ENCODE measurements at places on chromosomes 13 and 19.

GRCh38 chr19:47819858-47820257 lies 1.9 kb upstream of the CRX start:
- DNase-seq: no peak

- no peak for DNase-seq
Observed at GRCh38 chr13:53436396-53436795, 407.8 kb downstream of the OLFM4 start.

DNA sequence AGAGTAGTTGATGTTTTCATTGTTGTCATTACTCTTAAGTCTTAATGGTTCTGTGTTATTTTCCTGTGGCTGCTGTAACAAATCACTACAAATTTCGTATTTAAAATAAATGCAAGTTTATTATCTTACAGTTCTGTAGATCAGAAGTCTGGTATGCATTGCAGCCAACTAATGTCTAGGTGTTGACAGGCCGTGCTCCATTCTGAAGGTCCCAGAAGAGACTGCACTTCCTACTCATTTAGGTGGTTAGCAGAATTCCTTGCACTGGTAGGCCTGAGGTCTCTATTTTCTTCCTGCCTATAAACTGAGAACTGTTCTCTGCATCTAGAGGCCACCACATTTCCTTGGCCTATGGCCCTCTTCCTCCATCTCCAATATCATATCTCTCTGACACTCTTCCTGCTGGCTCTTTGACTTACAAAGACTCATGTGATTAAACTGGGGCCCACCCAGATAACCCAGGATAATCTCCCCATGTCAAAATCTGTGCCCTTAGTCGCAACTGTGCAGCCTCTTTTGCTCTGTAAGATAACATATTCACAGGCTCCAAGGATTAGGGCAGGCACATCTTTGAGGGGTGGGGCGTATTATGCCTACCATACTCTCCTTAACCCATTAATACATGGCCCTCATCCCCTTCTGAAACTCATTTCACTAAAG lies 468.4 kb downstream of the FOXO1 start:
- no peak for DNase-seq

DNA sequence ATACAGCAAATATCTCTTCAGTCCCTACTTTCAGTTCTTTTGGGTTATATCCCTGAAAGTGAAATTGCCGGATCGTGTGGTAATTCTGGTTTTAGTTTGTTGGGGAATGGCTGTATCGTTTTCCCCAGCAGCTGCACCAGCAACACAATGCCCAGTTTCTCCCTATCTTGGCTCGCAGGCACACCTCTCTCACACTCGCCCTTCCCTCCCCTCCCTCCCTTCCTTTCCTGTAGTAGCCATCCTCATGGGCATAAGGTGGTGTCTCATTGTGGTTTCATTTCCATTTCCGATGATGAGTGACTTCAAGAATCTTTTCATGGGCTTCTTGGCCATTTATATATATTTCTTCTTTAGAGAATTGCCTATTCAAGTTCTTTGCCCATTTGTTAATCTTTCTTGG lies 8.6 kb upstream of the GPR18 start:
- DNase-seq: no peak

DNA sequence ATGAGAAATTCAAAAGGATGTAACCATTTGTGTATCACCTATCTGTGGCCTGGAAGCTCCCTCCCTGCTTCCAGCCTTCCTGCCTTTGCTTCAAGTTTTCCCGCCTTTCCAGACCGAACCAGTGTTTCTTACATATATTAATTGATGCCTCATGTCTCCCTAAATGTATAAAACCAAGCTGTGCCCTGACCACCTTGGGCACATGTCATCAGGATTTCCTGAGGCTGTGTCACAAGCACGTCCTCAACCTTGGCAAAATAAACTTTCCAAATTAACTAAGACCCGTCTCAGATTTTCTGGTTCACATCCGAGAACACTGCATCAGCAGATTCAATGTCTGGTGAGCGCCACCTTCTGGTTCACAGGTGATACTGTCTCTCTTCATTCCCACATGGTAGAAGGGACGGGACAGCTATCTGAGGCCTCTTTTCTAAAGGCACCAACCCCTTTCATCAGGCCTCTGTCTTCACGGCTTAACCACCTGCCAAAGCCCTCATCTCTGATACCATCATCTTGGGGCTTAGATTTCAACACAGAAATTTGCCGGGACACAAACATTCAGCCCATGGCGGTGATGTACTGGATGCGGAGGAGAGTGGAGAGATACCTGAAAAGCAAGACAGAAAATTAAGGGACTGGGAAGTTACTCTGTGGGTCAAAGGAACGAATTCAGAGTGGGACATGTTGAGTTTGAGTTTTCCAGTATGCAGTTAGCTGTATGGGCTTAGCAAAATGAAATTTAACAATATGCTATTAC lies 58.7 kb upstream of the PABPC3 start:
- DNase-seq: peak; percentile 22

DNA sequence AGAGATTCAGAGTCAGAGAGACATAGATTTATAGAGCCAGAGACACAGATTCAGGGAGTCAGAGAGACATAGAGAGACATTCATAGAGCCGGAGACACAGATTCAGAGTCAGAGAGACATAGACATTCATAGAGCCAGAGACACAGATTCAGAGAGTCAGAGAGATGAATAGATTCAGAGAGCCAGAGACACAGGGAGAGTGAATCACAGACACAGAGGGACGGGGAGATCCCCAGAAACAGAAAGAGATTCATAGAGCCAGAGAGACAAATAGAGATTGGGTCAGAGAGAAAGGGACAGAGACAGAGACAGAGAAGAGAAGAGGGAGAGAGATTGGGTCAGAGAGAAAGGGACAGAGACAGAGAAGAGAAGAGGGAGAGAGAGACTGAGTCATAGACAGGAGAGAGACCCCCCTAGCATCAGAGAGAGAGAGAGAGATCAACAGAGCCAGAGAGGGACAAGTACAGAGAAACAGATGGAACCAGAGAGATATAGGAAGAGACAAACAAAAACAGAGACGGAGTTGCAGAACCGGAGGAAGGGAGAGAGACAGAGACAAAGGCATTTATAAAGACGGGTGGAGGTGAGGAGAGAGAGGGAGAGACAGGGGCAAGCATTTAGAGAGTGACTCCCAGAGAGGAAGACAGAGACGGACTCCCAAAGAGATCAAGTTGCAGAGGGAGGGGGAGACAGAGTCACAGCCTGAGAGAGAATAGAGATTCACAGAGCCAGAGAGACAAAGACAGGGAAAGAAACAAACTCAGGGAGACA lies 1.1 kb upstream of the PRKCG start:
- DNase-seq: no peak

- DNase-seq: no peak
Observed at GRCh38 chr13:102947745-102948405, 102.0 kb downstream of the ERCC5 start.

- no peak for DNase-seq
Observed at GRCh38 chr19:36030264-36031148, 2.2 kb downstream of the CLIP3 start.

DNA sequence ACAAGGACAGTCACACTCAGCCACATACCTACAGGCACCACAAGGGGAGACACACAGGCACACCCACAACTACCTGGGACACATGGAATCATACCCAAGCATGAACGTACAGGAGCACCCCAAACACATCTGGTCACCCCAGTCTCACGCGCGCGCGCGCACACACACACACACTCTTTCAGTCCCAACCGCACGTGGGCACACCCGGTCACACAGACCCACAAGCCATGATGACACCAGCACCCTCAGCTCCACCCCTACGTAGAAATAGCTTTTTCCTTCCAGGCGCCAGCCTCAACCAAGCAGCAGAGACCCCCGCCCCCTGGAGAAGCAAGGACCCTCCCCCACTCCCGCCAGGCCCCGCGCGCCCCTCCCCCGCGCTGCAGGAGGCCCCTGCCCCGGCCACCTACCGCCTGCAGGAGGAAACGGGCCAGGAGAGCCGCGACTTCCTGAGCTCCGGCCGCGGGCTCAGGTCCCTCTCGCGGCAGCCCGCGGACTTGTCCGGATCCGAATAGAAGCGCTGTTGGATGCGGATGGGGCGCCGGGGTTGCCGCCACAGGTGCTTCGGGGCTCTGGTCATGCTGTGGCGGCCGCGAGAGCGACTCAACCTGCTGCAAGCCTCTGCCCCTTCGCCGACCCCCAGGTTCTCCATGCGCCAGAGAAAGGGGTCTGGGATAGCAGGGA lies 6.4 kb upstream of the PDE4C start:
- DNase-seq: no peak

GRCh38 chr19:16561382-16561781 lies 10.8 kb downstream of the SLC35E1 start:
- DNase-seq: no peak

GRCh38 chr13:98353750-98354149 lies 176.7 kb upstream of the RNF113B start:
- DNase-seq: no peak

DNA sequence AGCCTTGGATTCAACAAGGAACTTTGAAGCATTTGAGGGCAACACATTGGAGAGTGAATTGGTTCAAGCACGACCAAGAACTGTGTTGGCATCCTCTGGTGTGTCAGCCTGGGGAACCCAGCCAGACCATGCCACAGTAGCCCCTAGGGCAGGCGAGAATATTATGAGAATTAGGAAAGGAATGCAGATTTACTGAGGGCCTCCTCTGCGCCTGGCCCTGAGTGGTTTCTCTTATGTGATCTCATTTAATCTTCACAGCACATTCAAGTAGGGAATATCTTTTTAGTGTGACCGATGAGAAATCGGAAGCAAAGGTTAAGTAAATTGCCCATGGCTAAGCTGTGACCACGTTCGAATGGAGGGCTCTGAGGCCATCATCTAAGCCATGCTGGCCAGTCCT lies 15.3 kb upstream of the ERICH6B start:
- DNase-seq: no peak

DNA sequence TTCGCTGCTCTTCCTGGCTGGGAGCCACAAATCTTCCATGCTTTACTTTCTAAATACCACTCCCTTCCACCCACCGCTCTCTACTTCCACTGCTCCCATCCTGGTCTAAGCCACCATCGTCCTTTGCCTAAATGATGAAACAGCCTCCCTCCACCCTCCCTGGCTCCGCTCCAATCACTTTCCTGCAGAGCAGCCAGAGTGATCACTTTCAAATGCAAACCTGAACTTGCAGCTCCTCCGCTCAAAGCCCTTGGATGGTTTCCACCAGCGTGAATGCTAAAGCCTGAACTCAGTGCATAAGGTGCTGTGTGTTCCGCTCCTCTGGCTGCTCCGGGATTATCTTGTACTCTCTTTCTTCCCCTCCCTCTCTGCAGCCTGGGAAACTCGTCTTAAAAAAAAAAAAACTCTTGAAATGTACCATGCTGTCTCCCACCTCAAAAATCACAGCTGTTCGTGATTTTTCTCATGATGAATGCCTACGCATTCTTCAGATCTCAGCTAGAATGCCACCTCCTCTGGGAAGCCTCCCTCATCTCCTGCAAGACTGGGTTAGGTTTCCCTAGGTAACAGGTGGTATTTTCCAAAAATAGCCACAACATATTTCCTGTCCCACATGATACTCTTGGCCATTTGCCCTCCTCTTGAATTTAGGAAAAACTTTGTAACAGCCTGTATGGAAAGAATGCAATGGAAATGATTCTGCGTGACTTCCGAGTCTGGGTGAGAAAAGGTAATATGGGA lies 3.7 kb upstream of the SIN3B start:
- no peak for DNase-seq

GRCh38 chr13:28658539-28658795 lies 463 bp upstream of the POMP start:
- DNase-seq: peak; percentile 2

DNA sequence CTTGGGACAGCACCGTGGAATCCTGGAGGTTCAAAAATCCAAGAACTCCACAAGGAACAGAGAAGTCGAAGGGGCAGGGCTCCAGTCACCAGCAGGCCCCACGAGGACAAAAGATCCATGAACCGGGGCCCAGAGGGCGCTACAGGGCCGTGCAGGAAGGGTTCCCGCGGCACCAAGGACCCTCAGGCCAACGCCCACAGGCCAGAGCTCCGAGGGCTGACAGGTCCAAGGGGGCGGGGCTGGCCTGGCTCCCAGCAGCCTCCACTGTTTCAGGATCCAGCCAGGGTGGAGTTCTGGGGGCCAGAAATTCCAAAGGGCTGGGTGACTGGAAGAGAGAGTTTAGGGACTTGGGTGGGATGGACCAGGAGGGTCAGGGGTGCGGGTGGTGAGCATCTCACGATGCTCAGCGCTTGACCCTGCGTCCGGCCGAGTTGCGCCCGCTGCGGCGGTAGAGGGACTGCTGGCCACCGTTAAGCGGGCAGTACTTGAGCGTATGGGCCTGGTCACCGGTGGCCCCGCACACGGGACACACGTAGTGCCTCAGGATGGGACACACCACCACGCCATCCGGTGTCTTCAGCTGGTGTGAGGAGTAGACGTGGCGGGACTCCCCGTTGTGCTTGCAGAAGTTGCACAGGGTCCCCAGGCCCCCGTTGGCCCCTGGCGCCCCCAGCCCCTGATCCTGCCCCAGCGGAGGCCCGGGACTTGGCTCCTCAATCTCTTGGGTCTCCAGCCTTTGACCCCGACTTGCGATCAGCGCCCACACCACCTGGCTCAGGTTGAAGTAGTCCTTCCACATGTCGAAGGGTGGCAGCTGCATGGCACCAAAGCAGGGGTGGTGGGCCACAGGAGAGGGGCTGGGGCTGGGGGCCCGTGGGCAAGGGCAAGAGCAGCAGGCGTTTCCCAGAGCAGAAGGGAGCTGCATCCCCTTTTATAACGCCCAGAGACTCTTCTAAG lies at the start of gene NANOS2:
Gene NANOS2 (minus strand): TSS at position 905 of the 957 bp plus-strand sequence. CDS start 85 bp downstream, at position 820.
- DNase-seq: no peak

- no peak for DNase-seq
Observed at GRCh38 chr13:111490611-111491010, 170.2 kb downstream of the TEX29 start.

- DNase-seq: no peak
Observed at GRCh38 chr13:106550570-106551135, 15.2 kb upstream of the EFNB2 start.

- peak; percentile 46 for DNase-seq
Observed at GRCh38 chr19:1265615-1266128, 3.5 kb upstream of the CIRBP start.

DNA sequence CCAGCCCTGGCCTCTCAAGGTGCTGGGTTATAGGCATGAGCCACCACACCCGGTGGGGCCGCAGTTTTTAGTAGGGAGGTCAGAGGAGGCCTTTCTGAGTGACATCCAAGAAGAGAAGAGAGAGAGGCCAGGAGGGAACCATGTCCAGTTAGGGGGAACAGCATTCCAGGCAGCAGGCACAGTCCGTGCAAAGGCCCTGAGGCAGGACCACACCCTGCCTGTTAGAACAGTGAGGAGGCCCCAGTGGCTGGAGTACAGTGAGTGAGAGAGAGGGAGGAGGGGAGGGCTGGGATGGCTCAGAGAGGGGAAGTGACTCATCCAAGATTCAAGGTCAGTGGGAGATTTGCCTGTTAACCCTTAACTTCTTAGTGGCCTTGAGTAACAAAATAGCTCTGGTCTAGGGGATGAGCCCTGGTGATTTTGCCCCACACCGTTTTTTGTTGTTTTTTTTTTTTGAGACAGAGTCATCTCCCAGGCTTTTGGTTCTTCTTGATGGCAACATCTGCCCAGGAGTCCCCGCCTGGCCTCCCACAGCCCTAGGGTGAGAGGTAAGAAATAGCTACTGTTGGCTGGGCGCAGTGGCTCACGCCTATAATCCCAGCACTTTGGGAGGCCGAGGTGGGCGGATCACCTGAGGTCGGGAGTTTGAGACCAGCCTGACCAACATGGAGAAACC lies 2.7 kb upstream of the PLIN3 start:
- no peak for DNase-seq
